ENCODE measurements at places on chromosomes 16 and 17.

DNA sequence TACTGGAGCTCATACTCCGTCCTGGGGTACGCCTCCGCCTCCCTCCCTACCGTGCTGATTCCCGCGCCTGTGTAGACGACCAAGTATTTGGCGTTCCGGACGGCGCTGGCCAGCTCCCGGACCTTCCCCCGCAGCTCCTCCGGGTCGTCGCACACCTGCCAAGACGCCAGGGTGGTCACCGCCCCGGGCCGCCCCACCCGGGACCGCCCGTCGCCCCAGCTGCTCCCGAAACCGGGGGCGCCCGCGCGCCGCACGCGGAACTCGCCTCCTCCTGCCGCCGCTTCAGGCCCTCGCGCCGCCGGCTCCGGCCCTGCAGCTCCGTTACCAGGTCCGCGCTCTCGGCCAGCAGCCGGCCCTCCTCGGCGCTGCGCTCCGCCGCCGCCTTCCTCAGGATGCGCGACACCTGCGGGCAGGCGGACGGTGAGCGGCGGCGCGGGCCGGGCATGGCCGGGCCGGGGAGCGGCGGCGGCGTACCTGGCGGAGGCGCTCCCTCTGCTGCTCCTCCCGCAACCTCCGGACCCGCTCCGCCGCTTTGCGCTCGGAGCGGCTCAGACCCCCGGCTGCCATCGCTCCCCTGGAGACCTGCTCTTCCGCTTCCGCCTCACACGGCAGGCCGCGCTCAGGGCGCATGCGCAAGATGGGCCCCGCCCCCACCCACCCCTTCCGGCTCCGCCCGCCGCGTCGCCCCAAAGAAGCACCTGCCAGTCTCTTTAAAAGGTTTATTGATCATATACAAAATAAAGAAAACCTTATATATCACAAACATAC lies at the start of gene SIRT7:
Gene SIRT7, minus strand, starts transcription at position 612 of the 768 bp plus-strand sequence. Its CDS starts 45 bp downstream, at position 567.
- DNase-seq = peak; percentile 90

- no peak for DNase-seq
These were observed 34.7 kb downstream of the ANKRD40 start for GRCh38 chr17:50672831-50673551.

DNA sequence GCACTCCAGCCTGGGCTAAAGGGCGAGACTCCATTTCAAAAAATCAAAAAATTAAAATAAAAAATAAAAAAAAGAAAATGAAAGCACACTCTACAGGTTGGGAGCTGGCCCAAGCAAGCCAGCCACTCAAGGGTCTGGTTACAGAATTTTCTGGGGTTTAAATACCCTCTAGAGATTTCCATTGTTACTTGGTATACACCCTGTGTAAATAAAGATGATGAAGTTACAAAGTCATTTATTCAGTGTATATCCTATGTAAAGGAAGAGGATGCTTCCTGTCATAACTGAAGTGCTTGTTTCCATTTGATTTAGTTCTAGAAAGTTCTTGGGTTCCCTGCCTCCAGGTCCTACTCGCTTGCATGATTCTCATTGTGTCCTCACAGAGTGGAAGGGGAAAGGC lies 79.9 kb upstream of the C17orf78 start:
- DNase-seq = no peak

GRCh38 chr17:19306160-19307111 lies 56.1 kb downstream of the B9D1 start:
- DNase-seq = no peak

DNA sequence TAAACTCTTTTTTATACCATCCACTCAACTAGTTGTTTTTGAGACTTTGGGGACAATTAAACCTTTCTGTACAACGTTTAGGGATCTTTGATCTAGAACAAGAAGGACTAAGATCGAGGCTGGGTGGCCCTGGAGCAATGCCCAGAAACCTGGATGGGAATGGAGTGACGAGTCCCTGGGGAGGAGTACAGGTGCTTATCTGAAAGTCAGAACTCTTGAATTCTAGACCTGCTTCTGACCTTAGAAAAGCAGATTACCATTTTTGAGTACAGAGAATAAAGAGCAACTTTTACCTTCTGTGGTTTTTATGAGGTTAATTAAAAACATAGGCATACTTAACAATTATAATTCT lies 17.8 kb downstream of the UBE2Z start:
- no peak for DNase-seq

DNA sequence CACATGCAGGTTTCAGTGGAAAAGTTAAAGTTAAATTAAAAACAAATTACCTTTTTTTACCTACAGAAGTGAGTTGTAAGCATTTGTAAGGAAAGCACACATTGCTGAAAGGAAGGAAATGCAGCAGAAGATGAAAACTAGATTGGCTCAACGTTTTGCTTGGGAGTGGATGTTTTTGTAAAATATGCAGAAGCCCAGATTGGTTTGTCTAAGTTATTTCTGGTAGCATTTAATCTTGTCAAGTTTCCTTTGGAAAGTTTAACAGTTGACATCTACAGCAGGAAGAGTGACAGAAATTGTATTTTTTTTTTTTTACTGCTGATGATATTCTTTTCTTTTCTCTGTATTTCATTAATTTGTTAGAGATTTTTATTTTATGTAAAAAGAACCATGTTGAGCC lies 315.1 kb upstream of the MON1B start:
- no peak for DNase-seq
